ENCODE measurements at places on chromosomes 7 and 10.

- DNase-seq = no peak
Observed at GRCh38 chr10:21888959-21889358, 114.6 kb downstream of the DNAJC1 start.

DNA sequence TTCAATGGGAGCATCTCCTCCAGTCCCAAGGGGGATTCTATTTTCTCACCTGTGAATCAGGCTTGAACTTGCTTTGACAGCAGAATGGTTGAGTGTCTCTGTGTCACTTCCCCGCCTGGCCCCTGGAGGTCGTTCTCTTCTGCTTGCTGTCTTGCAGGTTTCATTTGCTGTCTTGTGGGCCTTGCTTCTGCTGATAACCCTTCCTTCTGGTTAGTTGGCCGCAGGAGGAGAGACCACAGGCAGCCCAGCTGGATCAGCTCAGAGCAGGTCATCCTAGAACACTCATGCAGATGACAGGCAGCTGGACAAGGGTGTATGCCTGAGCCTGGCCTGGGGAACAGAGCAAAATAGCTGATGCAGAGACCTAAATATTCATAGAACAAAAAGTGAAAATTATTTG lies 344.2 kb upstream of the ADARB2 start:
- DNase-seq = no peak

DNA sequence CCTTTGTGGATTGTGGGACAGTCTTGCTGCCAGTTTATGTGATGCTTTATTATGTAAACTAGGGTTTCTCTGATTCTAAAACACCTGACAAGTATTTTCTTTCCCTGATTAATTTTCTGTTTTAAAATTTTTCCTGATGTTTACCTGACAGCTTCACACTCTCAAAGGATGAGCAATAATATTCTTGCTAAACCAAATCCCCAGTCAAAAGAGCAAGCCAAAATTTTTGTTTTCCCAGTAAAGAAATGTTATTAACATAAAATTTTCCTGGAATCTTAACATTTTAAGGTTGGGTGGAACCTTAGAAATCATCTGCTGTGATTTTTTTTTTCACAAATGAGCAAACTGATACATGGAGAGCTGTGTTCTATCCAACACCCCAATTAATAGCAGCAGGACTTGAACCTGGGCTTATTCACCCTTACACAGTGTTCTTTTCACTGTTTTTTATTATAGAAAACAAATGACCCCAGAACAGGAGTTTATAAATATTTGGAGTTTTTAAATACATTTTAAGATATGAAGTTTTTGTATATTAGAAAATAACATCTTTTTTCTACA lies 185.2 kb upstream of the VIPR2 start:
- DNase-seq = no peak

- no peak for DNase-seq
Observed at GRCh38 chr10:32445036-32445435, 904 bp upstream of the CCDC7 start.

DNA sequence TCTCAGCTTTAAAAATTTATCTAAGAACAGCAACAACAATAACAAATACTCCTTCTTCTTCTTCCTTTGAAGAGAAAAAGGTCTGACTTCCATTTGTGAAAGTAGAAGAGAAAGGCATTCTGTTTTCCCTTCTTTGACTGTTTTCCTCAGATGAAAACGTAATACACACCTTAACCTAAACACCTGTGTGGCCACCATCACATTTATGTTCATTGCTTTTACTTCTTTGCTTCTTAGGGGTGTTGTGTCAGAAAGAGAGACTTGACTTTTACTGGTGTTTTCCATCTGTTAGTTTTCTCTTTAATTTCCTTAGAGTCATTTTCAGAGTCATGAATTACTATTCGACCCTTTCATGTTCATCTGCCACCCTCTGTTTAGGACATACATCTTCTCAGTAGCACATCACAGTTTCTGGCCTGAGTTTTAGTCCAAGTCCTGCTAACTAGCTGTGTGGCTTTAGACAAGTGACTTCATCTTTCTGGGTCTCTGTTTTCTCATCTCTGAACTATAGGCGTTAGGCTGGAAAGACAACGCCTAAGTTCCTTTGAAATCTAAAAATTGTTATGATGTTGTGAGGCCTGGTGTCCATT lies 283.8 kb downstream of the GATA3 start:
- DNase-seq = no peak

- DNase-seq = peak; percentile 86
Observed at GRCh38 chr7:47568547-47568946, 13.4 kb downstream of the TNS3 start.

- no peak for DNase-seq
Observed at GRCh38 chr10:117945651-117946050, 101.1 kb downstream of the RAB11FIP2 start.

DNA sequence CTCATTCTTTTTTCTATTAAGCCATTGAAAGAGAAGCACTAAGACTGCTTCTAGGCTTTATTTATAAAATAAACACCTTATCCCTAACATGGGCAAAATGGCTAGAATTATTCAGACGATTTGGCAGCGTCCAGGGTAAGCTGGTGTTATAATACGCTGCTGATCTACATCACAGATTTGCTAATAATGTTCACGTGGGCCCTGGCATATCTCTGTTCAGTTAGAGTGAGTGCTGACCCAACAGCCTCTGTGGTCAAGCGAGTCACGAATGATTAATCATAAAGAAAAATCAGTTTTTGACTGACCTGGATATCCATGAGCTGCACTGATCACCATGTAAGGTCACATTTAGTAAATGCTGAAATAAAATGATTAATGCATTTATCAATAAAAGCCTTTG lies 28.4 kb upstream of the CBLL1 start:
- no peak for DNase-seq

GRCh38 chr10:17474595-17475323 lies 20.4 kb upstream of the ST8SIA6 start:
- DNase-seq = no peak

DNA sequence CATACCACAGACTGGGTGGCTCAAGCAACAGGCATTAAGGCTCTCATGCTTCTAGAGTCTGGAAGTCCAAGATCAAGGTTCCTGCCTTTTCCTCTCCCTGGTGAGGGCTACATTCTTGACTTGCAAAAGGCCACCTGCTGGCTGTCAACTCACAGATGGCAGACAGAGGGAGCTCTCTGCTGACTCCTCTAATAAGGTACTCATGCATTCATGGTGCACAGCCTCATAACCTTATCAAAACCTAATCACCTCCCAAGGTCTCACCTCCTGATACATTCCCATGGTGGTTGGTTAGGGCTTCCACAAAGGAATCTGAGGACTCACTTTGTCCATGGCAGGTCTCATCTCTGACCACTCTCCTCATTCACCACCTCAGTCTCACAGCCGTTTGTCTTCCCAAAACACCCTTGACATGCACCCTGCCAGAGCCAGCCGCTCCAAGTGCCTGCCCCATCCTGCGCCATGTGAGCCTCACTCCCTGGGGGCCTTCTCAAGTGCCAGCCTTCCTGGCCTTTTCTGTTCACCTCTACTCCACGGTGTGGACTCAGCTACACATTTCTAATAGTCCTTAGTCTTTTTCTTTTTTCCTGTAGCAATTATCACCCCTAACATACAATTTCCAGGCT lies 400.3 kb upstream of the ADARB2 start:
- no peak for DNase-seq

- DNase-seq = no peak
Observed at GRCh38 chr7:113918946-113919345, at the start of gene PPP1R3A. Gene PPP1R3A (minus strand): TSS chr7:113919009. CDS start chr7:113918996, 13 bp downstream.

DNA sequence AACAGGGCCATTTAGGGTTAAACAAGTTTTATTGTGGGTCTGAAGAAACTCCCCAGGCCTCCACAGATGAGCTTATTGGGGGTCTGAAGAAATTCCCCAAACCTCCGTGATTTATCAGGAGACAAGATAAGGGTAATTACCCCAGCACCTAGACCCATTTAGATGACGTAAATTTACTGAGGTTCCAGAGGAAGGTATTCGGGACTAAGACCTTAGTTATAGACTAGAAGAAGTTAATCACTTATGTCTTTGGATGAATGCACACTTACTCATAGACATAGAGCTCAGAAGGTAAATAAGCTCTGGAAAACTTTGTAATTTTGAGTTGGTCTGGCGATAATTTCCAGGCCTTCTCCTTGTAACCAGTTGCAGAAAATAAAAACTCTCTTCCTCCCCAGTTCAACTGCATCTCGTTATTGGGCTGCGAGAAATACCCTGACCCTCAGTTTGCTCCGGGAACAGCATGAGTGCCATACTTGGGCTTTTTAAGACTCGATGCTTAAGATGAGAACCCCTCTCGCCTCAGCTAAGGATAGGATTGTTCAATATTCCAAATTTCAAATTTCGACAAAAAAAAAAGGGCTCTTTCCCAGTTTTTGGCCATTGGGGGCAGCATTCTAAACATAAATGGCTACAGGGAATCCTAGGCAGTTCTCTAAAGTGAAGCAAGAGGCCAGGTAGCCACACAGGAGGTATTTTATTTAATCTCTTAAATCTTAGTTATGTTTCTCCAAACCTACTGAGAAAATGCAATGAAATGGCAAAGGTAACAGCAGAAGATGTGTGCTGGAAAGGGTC lies 74.7 kb upstream of the PFKP start:
- DNase-seq = no peak

- DNase-seq = no peak
Observed at GRCh38 chr7:149717481-149717880, 55.9 kb downstream of the ZNF467 start.

DNA sequence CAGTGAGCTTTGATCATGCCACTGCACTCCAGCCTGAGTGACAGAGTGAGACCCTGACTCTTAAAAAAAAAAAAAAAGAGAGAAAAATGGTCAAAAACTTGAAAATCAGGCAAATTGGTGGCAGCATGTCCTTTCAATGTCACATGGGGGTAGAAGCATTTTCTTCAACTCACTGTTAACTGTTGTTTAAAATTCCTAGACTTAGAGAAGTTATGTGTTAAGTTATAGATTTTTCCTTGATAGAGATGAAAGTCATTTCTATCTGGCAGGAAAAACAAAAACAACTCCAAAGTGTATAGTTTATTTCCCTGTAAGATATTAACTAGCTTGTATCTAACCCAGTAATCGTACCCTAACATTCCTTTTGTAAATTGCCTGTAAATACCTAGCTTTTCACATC lies 26.8 kb downstream of the LYZL2 start:
- no peak for DNase-seq

- DNase-seq = no peak
Observed at GRCh38 chr7:131112431-131112830, 215.2 kb upstream of the MKLN1 start.

DNA sequence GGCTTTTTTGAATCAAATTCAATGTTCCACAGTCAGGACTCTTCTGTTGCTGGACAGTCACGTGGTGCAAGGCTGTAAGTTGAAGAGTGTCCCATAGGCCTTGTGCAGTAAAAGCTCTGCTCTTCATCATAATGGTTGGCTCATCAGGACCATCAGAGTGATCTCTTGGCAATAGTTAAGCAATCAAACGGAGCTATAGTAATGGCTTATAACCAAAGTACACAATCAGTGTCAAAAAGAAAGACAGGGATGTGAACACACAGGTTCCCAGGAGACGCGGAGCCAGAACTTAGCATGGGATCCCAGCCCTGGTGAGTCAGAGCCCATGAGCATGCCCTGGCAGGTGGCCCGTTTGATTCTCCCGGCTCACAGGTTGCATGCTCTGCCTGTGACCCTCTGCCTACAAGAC lies 10.8 kb upstream of the GPNMB start:
- no peak for DNase-seq

- no peak for DNase-seq
Observed at GRCh38 chr7:105016709-105017656, 3.0 kb downstream of the KMT2E start.

- peak; percentile 80 for DNase-seq
Observed at GRCh38 chr10:63700631-63701156, 179.5 kb downstream of the REEP3 start.

GRCh38 chr10:51699145-51699474 lies 285 bp downstream of the CSTF2T start:
- no peak for DNase-seq

GRCh38 chr10:7585228-7585627 lies 81.5 kb downstream of the ITIH5 start:
- no peak for DNase-seq

DNA sequence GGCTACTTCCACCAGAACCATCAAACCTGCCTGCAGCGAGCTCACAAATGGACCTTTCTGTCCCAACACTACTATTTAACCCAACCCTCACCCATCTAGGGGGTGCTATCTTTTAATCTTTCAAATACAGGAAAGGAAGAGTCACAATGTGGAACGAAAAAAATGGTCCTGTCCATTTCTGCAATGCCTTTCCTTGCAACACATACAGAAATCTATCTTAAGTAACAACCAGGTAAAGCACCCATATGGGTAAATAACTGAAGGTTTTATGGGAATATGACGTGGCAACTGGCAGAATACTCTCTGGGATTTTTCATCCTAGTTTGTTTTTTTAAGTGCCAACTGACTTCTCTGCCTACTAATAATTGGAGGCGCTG lies 24.6 kb downstream of the TNS3 start:
- DNase-seq = no peak

GRCh38 chr10:95133997-95134396 lies 60.0 kb upstream of the ACSM6 start:
- DNase-seq = peak; percentile 7

- peak; percentile 46 for DNase-seq
Observed at GRCh38 chr10:103493916-103494877, 692 bp downstream of the NEURL1 start.

GRCh38 chr10:24616536-24616935 lies 107.2 kb downstream of the ARHGAP21 start:
- no peak for DNase-seq

DNA sequence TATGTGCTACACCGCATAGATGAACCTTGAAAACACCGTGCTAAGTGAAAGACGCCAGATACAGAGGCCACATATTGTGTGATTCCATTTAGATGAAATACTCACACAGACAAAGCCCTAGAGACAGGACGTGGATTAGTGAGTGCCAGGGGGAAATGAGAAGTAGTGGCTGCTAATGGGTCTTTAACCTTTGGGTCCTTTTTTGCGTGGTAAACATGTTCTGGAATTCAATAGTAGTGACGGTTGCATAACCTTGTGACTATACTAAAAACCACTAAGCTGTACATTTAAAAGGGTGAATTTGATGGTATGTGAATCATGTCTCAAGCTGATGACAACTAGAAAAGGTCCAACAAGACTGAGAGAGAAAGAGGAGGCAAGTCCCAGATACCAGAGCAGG lies 15.6 kb downstream of the SMKR1 start:
- DNase-seq = peak; percentile 24

DNA sequence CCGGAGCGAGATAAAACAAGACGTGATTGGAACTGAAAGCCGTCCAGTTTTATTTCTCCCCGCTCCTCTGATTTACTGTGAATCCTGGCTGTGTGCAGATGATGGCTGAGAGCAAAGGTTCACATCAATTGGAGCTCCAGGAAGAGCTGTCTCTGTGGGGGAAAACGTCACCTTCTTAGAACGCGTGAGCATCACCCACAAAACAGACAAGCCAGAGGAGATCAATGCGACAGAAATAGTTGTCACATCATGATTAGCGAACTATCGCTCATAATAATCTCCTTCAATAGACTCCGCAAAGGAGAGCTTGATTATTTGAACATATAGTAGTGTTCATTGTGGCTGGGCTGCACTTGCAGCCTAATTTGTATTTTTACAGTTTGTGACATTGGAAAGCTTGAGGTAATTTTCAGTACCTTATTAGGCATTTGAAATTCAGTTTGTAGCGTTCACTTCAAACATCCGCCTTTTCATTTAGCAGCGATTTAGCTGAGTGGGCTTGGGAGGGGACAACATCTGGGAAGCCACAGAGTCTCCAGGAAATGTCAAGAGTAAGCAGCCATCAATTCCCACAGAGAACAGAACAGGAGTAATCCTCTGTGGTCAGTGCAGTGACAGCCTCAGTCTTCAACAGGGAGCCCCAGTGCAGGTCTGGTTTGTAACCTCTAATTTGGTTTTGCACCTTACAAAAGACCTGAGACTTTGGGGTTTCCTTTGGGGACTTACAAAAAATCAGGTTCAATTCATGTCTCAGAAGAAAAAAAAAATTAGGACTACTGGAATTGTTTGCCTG lies 276.8 kb upstream of the PFKP start:
- DNase-seq = no peak
